ENCODE measurements at places on chromosomes 2 and 18.

DNA sequence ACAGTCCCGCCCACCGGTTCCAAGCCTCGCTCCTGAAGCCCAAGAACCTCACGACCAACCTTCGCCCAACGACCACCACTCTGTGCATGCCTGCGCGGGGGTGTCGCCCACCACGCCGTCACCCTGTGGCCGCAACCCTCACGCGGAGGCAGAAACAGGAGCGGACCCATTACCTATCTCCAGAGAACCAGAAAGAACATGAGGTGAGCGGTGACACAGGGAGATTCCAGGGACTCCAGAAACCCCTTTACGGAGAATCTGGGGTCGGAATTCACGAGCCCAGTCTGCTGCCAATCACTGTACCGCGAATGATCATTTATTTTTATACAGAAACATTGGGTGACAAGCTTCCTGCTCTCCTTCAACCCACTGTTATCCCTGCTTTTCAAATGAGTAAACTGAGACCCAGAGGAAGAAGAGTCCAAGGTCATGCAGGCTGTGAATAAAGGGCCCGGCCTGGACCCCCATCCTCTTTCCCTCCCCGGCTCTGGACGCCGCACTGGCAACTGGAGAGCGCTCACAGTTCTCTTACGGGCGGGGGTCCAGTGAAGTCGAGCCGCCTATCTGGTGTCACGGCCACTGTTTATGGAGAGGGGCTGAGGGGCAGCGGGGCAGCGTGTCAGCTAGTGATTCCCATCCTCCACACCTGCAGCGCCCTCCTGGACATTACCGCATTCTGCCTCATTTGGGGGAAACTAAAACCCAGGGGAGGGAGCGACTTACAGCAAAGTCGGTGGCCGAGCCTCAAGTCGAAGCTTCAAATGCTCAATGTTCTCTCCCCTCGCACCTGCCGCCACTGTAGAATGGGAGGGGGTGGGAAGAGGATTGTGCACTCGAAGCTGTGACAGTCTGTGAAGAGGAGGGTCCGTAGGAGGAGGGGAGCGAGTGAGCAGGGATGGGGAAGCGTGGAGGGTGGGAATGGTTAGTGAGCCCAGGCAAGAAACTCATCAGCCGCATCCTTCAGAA lies 723 bp upstream of the SLC30A3 start:
- DNase-seq: no peak

GRCh38 chr18:63205791-63206252 lies 113.7 kb downstream of the BCL2 start:
- DNase-seq: no peak

- no peak for DNase-seq
These were observed 27.1 kb downstream of the SH2D6 start for GRCh38 chr2:85445316-85446295.

DNA sequence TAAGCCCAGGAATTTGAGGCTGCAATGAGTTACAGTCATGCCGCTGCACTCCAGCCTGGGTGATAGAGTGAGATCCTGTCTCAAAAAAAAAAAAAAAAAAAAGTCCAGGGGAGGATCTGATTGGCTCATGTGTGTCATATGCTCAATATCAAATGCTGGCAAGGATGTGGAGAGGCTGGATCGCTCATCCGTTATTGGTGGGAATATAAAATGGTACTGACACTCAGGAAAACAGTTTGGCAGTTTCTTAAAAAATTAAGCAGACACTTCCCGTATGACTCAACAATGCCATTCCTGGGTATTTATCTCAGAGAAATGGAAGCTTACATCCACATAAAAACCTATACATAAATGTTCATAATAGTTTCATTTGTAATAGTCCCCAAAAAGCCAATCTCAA lies 68.9 kb downstream of the MEX3C start:
- DNase-seq: no peak

- no peak for DNase-seq
These were observed 796.7 kb upstream of the CELF4 start for GRCh38 chr18:38362286-38362792.

DNA sequence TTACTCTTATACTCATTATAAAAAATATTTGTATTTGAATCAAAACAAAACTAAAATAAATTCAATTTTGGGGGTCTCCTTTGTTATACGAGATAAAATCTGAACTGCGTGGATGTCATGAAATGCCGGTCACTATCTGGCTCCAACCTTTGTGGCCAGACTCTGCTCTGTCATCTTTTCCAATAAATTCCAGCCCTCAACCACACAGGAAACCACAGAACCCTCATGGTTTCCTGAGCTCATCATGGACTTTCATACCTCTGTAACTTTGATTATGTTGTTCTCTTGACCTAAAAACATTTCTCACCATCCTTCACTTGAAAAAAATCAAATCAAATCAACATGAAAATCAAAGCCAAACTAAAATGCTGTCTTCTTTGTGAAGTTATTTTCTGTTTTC lies 724.7 kb downstream of the METTL4 start:
- no peak for DNase-seq

DNA sequence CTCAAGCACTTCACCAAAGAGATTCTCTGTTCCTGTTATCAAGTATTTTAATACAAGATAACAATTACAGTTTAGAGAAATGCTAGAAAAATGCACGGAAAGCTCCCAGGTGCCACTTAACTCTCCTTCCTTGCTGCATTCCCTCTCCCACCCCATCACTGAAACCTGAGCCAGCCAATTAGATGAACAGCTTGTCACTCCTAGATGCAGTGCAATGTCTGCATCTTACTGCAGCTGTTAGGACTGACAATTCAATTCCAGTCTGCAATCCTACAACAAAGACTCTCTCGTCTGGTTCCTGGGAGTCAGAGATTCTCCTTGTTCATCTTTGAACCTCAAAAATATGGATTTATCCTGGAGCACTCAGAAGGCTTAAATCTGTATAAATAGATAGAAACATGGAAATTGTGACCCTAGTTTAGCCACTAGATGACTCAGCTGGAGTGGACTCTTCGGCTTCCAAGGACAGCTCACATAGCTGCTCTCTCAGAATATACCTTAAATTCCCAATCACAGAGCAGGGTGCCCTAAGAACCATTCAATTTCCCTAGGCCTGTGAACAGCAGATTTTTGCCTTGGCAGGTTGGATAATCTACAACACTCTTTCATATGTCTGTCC lies 311.1 kb downstream of the NRXN1 start:
- no peak for DNase-seq

- no peak for DNase-seq
These were observed 13.9 kb downstream of the ANTXR1 start for GRCh38 chr2:69026691-69027459.

GRCh38 chr2:175463169-175463568 lies 281.7 kb upstream of the ATP5MC3 start:
- no peak for DNase-seq

DNA sequence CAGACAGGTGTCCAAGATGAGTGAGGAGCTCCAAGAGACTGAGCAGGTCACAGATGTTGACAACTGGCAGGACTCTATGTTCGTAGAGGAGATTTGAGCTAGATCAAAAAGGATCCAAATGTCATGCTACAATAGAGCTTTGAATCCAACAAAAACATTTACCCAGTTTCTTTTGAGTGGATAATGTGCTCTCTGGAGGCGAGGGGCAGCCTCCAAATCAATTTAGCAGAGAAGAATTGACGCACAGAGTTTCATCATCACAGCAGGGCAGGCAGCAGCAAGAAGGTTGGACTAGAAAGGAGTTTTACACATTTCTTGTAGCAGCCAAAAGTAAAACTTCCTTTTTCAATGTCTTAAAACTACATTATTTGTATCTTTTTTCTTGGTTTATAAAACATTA lies 653.0 kb downstream of the RNF144A start:
- DNase-seq: no peak

DNA sequence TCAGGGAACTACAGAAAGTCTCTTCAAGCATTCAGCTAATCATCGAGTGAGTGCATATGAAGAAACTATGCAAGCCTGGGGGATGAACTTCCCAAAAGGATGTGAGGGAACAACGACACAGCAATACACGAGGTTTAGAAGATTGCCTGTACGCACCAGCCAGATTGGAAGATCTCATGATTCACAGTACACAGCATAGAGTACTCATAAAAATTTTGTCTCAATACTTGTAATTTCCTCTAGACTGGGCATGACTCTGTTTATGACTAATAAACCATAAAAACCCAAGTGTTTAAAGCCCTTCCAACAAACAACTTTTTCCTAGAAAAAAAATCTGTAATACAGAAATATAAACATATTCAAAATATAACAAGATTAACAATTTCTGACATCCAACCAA lies 279.7 kb downstream of the KCNJ3 start:
- DNase-seq: no peak

DNA sequence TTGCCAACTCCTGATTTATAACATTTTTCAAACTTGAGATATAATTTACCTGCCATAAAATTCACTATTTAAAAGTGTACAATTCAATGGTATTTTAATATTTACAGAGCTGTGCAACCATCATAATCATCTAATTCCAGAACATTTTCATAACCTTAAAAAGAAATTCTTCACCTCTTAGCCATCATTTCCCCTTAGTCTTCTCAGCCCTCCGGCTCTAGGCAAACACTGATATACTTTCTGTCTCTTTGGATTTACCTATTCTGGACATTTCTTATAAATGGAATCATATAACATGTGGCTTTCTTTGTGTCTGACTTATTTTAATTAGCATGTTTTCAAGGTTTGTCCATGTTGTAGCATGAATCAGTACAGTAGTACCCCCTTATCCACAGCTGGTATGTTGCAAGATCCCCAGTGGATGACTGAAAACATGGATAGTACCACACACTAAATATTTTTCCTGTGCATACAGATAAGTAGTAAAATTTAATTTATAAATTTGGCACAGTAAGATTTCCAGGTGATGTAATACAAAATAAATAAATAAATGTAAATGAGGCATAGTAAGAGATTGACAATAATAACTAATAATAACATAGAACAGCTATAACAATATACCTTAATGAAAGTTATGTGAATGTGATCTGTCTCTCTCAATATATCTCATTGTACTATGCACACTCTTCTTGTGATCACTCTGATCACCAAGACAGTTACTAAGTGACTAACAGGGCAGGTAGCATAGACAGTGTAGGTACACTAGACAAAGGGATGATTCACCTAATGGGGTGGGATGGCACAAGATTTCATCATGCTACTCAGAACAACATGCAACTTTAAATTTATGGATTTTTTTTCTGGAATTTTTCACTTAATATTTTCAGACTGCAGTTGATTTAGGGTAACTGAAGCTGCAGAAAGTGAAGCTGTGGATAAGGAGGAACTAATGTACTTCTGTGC lies 73.1 kb downstream of the RAB3GAP1 start:
- no peak for DNase-seq

GRCh38 chr2:204004912-204005311 lies 68.3 kb downstream of the ICOS start:
- no peak for DNase-seq
